ENCODE measurements at places on chromosomes 4 and X.

DNA sequence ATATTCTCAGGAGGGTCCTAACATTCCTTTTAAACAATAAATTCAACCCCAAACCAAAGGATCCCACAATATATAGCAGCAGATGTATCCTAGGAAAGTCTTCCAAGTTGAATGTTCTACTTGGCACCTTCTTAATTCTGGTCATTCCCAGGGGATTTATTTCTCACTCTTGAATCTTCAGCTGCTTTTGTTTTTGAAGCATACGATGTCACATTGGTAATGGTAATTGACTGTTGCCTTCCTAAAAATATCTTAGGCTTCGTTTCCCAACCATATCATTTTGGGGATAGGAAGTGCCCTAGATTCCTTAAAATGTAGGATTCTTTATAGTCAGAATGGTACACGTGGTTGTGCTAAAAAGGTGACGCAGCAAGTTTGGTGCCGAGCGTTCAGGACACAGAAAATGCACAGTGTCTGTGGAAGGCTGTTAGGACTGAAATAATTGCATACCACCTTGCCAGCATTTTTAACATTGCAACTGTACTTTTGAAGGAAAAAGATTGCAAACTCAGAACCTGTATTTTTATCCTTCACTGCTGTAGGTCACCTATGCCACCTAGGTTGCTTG is 8.1 kb downstream of the SNX25 start:
- no peak for DNase-seq

- DNase-seq = no peak
Observed at GRCh38 chr4:138655286-138655685, 360.3 kb upstream of the NOCT start.

DNA sequence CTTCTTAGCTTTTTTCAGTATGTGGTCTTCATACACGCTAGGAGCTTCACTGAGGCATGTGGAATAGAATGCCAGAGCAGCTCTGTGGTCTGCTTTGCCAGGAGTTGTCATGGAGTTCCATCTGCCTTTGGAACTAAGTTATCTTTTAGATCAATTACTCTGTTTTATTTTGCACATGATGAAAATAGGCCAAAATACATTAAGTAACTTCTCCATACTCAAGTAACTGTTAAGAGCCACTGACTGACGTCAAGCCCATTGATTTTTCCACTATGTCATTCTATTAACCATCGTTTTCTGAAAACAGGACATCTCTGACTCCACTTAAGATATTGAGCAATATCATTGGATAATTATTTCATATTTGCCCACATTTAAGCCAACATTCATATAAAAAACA is 415.1 kb upstream of the MAD2L1 start:
- DNase-seq = no peak

DNA sequence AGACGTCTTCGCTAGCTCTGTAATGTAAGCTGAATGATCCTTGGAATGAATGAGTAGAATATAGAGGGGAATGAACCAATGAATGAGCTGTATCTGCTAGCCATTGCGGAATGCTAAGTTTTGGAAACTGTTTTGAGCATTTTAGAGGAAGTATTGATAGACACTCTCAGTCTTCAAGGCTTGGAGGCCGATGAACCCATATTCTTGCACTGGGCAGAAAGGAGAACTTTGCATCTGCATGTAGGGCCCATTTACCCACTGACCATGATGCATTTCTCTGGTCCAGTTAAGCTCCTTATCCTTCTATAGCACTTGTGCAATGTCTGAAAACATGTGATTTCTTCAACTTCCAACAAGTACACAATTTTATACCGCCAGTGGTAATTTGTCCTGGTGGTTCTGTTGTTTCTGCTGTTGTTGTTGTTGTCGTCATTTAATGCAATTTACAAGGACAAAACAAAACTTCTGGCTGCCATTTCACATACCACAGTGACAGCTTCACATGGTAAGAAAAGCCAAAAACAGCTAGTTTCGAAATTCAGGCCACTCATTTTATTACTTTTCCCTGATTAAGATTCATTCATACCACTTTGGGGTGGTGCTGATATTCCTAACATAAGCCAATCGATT is 85.0 kb upstream of the MTM1 start:
- no peak for DNase-seq

- DNase-seq = no peak
Observed at GRCh38 chr4:80336582-80336981, 1.1 kb downstream of the CFAP299 start.

Measured in NCI-H524 (cell line).